Cardiac atrium fibroblast (primary cell): ENCODE measurements at places on chromosomes 11 and 22. TPM values are rescaled to one million over a fixed set of nuclear protein-coding genes. Genes with fewer than 3 reads are reported as not detected.

Gene ANKK1
- total RNA-seq, result not detected in 2 replicates

Gene TEX54
- total RNA-seq, result not detected in 2 replicates

Gene MUC5AC
- not detected in 2 replicates for total RNA-seq

Gene TRPM5
- not detected in 2 replicates for total RNA-seq

Gene CDC42BPG
- under 0.01 TPM in 1 of 2 replicates, not detected in the other for total RNA-seq

Gene RTN4R
- 0.54 and 0.97 TPM in 2 replicates for total RNA-seq

Gene GGTLC2
- not detected in 2 replicates for total RNA-seq

Gene AIFM3
- not detected in 2 replicates for total RNA-seq

Gene KCNJ5
- total RNA-seq, result 0.36 TPM in 1 of 2 replicates, not detected in the other

Gene CLDN5
- total RNA-seq, result 5.6 and 40.5 TPM in 2 replicates

Gene ASPHD2
- 1.6 and 3.7 TPM in 2 replicates for total RNA-seq

Gene SUSD2
- total RNA-seq, result 25.3 and 54.0 TPM in 2 replicates

Gene ARHGAP32
- total RNA-seq, result 7.0 and 9.1 TPM in 2 replicates

Gene NXPE1
- not detected in 2 replicates for total RNA-seq

Gene ACRV1
- total RNA-seq, result not detected in 2 replicates

Gene DSCAML1
- not detected in 2 replicates for total RNA-seq

Gene TRIM48
- not detected in 2 replicates for total RNA-seq

Gene OR10G8
- total RNA-seq, result not detected in 2 replicates

Gene MEI1
- 1.3 and 2.0 TPM in 2 replicates for total RNA-seq

Gene NXPE4
- not detected in 2 replicates for total RNA-seq

Gene UCP3
- total RNA-seq, result not detected in 2 replicates

Gene PRODH
- not detected in 2 replicates for total RNA-seq

Gene MRGPRE
- total RNA-seq, result not detected in 2 replicates

Gene SYCE3
- total RNA-seq, result not detected in 2 replicates

Gene TESMIN
- total RNA-seq, result not detected in 2 replicates

Gene MS4A4E
- total RNA-seq, result not detected in 2 replicates

Gene OR8B12
- not detected in 2 replicates for total RNA-seq

Gene ROM1
- total RNA-seq, result 9.2 and 24.7 TPM in 2 replicates

Gene MRGPRX4
- not detected in 2 replicates for total RNA-seq

Gene TCN2
- 17.5 and 34.8 TPM in 2 replicates for total RNA-seq

Gene MYBPC3
- total RNA-seq, result not detected in 2 replicates

Gene MS4A12
- not detected in 2 replicates for total RNA-seq

Gene FXYD2
- total RNA-seq, result 1.3 TPM in 1 of 2 replicates, not detected in the other

Gene OR52H1
- not detected in 2 replicates for total RNA-seq

Gene CCDC89
- 1.3 and 5.3 TPM in 2 replicates for total RNA-seq

Gene BRD1
- 21.3 and 22.8 TPM in 2 replicates for total RNA-seq

Gene OR51B6
- total RNA-seq, result not detected in 2 replicates

Gene MPPED2
- total RNA-seq, result not detected in 2 replicates

Gene TIMP3
- 25.8 and 38.1 TPM in 2 replicates for total RNA-seq

Gene NCAM1
- 0.18 and 2.8 TPM in 2 replicates for total RNA-seq

Gene TRIM49
- not detected in 2 replicates for total RNA-seq

Gene CDON
- 21.8 and 29.6 TPM in 2 replicates for total RNA-seq

Gene OR10G7
- not detected in 2 replicates for total RNA-seq

Gene CYTH4
- total RNA-seq, result not detected in 2 replicates

Gene C22orf31
- not detected in 2 replicates for total RNA-seq

Gene TSPAN32
- not detected in 2 replicates for total RNA-seq

Gene OR52N4
- total RNA-seq, result not detected in 2 replicates

Gene SCARF2
- 32.1 and 32.9 TPM in 2 replicates for total RNA-seq
